H54 (cell line): ENCODE measurements at places on chromosomes 13 and 19.

DNA sequence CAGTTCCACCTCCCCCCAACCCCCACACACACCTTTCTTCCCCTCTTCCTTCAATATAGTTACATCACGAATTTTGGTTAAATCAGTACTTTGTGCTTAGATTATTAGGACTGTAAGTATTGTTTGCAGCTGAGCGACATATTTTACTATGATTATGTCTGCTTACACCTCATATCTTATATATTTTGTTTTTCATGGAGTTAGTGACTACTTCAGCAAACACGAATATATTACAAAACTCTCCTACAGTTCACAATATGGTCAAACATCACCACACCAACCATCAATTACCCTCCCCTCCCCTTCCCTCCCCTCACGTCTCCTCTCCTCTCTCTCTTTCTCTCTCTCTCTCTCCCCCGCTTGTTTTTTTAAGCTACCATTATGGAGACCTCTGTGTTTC, 152.9 kb downstream of the TBC1D4 start:
- DNase-seq, result no peak

DNA sequence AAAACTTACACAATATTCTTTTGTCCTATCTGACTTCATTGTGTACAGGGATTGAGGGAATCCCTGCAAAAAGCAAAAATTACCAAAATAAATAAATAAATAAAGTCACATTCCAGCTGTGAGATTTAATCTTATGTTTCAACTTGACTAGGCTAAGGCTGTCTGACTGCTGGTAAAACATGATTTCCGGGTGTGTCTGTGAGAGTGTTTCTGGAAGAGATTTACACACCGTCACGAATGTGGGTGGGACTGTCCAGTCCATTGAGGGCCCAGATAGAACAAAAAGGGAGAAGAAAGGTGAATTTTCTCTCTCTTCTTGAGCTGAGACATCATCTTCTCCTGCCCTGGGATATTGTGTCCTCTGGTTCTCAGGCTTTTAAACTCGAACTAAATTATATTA, 166.1 kb downstream of the LIG4 start:
- no peak for DNase-seq

- no peak for DNase-seq
Measured at GRCh38 chr19:7847664-7848063, 17.6 kb downstream of the EVI5L start.

GRCh38 chr13:20911037-20911436, 8.5 kb upstream of the XPO4 start:
- no peak for DNase-seq

- no peak for DNase-seq
Measured at GRCh38 chr19:35521124-35521743, 6.9 kb downstream of the SBSN start.

GRCh38 chr19:52492201-52492993, 35.1 kb upstream of the ZNF808 start:
- DNase-seq, result no peak

GRCh38 chr13:98581971-98582702, 5.2 kb upstream of the STK24 start:
- DNase-seq, result peak; percentile 77

GRCh38 chr13:73228546-73228945, 169.7 kb downstream of the KLF5 start:
- no peak for DNase-seq

DNA sequence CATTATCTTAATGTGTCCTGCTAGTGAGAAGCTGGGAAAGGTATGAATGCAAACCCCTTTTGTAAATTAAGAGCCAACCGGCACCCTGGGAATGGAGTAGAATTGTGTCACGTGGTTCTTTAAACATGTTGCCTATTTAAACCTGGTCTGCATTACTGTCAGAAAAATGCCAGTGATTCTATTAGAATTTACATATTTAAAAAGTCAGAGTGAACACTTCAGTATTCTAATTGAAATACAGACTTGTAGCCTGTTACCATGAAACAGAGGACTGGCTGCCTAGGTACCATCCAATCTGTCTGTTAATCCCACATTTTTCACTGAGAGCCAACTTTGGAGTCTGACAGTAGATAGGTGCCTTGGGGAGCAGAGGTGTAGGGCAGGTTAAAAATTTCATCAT, 652.3 kb upstream of the ARGLU1 start:
- DNase-seq, result no peak

DNA sequence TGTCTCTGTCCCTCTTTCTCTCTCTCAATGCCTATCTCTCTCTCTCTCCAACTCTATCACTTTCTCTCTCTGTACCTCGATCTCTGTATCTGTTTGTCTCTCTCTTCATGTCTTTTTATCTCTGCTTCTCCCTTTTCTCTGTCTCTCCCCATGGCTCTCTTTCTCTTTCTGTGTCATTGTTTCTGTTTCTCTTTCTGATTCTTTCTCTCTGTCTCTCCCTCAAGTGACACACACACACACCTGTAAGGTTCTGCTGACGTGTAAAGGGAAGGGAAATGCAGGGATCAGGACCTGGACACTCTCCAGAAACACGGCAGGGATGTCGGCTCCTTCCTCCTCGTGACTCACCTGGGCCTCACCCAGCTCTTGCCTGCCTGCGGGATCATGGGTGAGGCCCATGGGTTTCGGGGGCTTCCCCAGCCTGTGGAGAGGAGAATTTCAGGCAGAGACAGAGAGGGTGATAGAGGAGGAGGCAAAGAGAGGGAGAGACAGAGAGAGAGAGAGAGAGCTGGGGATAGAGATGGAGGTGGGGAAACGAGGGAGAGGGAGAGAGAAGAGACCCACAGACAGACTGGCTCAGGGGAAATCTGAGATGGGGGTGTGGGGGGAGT, 5.4 kb upstream of the PLAUR start:
- DNase-seq, result peak; percentile 72

DNA sequence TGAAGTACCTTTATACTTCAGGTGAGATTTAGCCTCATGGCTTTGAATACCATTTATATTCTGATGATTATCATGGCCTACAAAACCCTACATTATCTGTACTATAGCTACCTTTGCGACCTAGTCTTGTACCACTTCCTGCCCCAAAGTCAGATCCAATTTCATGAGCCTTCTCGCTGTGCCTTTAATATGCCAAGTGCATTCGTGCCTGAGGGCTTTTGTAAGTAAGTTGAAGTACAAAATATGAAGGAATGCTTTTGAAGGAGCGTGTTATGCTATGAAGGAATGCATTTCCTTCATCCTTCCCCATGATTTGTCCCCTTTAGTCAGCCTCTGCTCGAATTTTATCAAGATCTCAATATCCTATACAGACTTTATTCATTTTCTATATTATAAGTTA, 9.2 kb upstream of the RASL11A start:
- DNase-seq, result no peak

DNA sequence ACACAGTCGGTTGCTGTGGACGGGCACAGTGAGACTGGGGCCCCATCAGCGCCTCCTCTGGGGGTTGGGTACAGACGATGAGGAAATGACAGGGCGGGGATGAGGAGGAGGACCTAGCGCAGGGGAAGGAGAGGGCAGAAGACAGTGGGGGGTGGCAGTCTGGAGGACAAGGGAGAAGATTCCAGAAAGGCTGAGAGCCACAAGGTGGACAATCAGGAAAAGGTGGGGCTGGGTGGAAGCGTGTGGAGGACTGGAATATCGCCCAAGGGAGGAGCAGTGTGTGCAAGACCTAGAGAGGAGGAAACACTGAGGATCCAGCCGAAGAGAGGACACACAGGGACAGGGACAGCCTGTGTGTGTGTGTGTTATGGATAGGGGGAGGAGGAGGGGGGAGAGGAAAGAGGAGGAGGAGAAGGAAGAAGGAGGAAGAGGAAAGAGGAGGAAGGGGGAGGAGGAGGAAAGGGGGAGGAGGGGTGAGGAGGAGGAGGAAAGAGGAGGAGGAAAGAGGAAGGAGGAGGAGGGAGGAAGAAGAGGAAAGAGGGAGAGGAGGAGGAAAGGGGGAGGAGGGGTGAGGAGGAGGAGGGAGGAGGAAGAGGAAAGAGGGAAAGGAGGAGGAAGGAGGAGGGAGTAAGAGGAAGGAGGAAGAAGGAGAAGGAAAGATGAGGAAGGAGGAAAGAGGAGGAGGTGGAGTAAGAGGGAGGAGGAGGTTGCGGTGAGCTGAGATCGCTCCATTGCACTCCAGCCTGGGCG, 15.8 kb upstream of the GARIN5A start:
- DNase-seq, result no peak

- DNase-seq, result no peak
Measured at GRCh38 chr13:25233861-25234260, 53.4 kb downstream of the MTMR6 start.

DNA sequence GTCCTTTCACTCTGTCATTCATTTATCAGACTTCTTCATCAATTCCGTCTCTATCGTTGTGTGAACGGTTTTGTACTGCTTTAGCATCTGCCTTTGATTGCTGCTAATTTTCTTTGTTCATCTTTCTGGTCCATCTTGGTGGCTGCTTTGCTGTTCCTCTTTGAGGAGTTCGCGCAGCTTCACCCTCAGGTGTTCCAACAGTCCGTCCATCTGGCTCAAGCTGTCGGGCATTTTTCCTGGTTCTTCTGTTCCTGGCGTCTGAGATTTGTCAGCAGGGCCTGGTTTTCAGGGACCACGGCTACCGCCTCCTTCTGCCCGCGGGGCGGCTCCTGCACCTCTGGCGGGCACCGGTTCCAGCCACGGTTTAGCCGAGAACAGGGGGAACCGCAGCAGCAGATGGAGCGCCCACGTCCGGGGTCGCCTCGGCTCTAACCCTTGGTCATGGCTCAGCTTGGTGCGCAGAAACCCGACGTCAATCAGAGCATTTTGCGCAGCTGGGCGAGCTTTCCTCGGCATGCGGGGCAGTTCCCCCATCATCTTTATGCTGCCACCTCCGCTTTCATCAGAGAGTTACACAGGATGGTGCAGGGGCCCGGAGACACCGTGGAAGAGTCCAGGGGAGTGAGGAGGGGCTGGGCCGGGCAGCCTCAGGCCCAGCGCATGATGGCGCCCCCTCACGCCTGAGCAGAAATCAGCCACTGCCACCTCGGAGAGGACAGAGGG, 89.5 kb downstream of the ZNF100 start:
- no peak for DNase-seq

GRCh38 chr19:49201042-49201441, 43.5 kb downstream of the TRPM4 start:
- DNase-seq, result no peak

- no peak for DNase-seq
Measured at GRCh38 chr13:33108620-33109019, 92.4 kb downstream of the KL start.

- DNase-seq, result no peak
Measured at GRCh38 chr13:28859069-28859468, 38.9 kb downstream of the MTUS2 start.

DNA sequence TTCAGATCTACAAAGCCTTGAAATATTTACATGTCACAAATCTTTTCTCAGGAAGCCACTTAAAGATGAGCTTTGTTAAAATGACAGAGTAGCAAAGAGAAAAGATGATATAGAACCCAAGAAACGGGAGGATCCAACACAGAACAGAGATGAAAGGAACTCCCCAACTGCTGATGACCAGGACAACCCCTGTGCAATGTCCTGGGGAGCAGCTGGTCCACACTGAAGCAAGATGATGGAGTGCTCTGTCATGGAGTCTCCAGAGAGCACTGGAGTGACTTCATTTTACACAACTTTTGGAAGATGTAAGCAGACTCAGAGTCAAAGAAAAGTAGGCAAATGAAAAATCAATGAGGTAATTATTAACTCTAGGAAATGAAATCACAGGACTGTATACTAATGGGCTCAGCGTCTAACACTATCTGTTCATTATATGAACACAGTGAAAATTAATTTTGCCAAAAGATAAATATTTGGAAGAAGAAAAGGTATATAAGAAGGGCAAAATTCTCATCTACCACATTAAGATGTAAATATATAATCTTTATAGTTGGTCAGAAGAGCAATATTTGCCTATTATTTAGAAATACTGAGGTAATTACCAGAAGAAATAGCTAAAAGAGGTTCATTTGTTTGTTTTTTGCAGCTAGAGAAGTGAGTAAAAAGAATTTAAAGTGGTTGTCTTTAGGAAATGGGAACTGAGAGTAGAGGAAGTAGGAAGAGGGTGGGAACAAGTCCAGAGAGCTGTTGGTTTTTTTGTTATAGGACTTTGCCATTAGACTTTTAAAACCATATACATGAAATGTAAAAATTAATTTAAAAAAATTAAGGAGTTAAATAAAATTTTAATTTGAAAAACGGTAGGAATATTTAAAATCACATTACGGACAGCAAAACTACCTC, 30.5 kb downstream of the MTRF1 start:
- DNase-seq, result no peak

DNA sequence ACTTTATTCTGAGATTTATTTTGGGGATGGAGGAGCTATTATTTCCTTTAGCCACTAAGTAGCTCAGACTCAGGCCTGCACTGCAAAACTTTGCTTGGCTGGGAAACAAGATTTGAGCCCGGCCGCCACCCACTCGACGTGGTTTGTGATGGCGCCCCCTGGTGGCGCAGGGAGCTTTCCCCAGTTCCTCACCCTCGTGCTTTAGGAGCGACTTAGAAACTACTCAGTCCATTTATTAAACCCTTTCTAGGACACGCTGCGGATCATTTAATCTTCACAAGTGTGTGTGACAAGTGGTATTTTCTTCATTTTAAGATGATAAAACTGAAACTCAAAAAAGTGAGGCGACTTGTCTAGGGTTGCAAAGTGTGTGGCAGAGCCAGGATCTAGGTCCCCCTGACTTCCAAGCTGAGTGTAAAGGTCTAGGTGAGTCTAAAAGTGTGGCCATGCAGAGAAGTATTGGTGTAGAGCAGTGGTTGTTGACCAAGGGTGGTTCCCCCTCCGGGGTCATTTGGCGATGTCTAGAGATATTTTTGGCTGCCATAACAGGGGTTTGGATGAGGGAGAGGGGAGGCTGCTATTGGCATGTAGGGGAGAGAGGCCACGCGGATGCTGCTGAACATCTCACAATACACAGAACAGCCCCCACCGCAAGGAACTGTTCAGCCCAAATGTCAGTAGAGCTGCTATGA, 2.2 kb downstream of the CXCL17 start:
- peak; percentile 83 for DNase-seq

- no peak for DNase-seq
Measured at GRCh38 chr19:29338480-29338879, 125.5 kb upstream of the UQCRFS1 start.

- no peak for DNase-seq
Measured at GRCh38 chr13:38967446-38967845, 23.2 kb downstream of the STOML3 start.

DNA sequence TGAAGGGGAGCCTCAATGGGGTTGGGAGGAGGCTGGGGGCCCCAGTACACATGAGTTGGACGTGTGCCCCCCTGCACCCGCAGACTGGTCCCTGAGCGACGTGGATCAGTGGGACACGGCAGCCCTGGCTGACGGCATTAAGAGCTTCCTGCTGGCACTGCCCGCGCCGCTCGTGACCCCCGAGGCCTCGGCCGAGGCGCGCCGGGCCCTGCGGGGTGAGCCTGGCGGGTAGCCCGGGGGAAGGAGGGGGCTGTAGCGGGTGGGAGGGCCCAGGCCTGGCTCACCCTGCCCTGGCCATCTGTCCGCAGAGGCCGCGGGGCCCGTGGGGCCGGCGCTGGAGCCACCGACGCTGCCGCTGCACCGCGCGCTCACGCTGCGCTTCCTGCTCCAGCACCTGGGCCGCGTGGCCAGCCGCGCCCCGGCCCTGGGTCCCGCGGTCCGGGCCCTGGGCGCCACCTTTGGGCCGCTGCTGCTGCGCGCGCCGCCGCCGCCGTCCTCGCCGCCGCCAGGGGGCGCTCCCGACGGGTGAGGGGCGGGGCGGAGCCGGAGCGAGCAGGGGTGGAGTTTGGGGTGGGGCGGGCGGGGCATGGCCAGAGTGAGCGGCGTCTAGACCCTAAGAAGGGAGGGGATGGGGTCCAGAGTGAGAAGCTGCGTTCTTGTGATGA, 8.1 kb downstream of the PIK3R2 start:
- DNase-seq, result peak; percentile 78

GRCh38 chr19:5397804-5398692, 57.2 kb upstream of the ZNRF4 start:
- DNase-seq, result no peak

- no peak for DNase-seq
Measured at GRCh38 chr13:109162248-109163036, 533.0 kb downstream of the MYO16 start.
